CD8-positive, alpha-beta memory T cell (primary cell): ENCODE measurements at places on chromosomes 4 and X. TPM values are rescaled to one million over a fixed set of nuclear protein-coding genes. Genes with fewer than 3 reads are reported as not detected.

Gene CABS1
- polyA plus RNA-seq: not detected

Gene INPP4B
- polyA plus RNA-seq: 52.6 TPM

Gene ADH1A
- not detected for polyA plus RNA-seq

GRCh38 chrX:7233580-7234406, 85.8 kb upstream of the PUDP start:
- DNase-seq: no peak

GRCh38 chr4:19494961-19495360, 756.7 kb upstream of the SLIT2 start:
- no peak for DNase-seq

DNA sequence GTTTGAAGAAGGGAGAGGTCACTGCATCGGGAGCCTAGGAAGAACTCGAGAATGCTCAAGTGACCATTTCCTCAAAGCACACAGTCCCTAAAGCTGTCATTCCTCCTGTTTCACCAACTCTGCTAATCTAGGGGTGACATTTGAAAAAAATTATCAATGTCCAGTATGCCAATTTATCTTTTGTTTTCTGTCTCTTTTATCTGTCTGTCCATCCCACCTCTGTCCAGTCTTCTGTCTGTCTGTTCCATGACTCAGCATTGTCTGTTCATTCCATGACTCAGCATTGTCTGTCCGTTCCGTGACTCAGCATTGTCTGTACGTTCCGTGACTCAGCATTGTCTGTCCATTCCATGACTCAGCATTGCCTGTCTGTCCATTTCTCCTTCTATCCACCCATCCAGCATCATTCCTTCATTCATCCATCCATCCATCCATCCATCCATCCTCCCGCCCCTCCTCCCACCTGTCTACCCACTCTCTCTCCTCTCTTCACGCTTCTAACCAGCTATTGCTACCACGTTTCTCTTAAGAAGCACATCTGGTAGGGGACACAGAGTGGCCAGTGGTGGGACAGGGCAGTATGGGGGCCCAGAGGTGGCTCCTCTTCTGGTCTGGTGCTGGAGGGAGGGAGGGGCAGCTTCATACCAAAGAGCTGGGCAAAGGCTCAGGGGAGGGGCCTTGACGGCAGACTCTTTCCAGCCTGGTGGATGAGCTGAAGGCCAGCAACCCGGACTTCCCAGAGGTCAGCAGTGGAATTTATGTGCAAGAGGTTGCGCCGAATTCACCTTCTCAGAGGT, 34.1 kb downstream of the HTRA3 start:
- no peak for DNase-seq

GRCh38 chr4:40340030-40340429, 4.9 kb downstream of the CHRNA9 start:
- no peak for DNase-seq

DNA sequence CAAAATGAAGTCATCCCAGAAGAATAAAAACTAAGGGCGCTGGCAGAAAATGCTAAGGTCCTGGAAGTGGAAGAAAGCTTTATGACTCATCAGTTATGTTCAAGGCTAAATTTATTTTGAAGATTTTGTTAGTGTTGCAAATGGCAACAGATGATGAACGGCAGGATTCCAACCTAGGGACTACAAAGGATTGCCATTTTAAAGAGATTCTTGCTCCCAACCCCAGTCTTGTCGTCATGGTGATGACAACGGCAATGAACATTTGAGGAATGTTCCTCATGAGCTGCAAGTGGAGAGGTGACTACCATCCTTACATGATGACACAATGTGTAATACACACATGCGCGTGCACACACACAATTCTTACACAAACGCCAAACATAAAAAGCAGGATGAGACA, 54.4 kb upstream of the FTHL17 start:
- no peak for DNase-seq
